Stimulated activated CD8-positive, alpha-beta memory T cell treated with anti-CD3 and anti-CD28 coated beads, Interleukin-15, amount 100 ng/mL, for 48 hours (primary cell): ENCODE measurements at places on chromosomes 5 and 9.

GRCh38 chr9:95189251-95190098, 128.0 kb downstream of the FANCC start:
- DNase-seq: no peak

DNA sequence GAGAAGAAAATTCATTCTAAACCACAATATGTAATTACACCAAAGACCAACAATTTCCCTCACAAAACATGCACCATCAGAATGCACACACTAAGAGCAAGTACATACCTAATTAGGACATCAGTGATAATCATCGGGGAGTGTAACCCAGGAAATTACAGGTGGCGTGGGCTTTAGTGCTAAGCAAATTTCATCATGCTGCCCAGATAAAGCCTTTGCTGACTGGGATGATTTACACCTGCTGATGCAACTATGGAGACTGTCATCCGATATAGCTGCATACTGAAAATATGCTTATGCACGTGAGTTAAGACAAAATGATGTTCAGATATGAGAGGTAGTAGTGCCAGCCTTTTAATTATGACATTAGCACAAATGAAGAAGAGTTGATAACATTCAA, 123.2 kb downstream of the DCP2 start:
- DNase-seq: no peak

- DNase-seq: no peak
Measured at GRCh38 chr5:54440456-54440893, 15.0 kb upstream of the HSPB3 start.

DNA sequence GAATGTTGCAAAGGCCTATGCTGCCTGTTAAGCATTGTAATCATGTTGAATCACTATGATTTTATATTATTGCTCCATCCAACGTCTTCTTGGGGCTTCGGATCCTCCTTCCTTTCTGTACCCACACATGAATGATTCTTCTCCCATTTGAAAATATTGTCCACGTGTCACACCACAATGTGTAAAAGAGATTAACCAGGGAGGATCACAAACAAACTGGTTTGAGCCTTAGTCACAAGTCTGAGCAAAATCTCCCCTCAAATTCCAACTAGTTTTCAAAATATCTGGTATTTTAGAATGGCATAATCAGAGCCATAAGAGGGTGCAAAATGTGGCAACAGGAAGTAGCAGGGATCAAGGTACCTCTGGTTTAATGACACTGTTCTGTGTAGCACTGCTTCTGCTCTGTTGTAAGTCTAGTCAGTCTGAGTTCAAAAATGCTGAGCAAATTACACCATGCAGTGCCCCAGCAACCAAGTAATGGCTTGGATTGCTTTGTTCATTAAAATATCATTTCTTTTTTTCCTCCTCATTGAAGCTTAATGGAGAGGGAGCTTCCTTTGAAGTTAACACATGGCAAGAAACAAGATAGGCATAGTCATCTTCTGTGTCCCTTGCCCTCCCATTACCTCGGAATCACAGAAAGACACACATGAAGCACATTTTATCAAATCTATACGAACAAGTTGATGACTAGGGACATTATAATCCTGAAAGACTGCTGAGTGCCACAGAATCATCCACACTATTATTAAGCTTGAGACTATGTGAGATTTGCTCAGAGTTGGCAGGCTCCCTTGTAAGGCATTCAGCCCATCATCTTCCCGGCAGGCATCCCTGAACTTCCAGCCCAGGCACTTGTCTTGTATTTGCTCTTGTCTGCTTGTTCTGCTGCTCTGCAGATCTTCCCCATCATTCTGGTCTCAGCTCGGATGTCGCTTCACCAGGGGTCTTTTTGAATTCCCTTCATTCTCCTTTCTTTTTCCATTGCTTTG, 102.0 kb upstream of the PRLR start:
- no peak for DNase-seq

DNA sequence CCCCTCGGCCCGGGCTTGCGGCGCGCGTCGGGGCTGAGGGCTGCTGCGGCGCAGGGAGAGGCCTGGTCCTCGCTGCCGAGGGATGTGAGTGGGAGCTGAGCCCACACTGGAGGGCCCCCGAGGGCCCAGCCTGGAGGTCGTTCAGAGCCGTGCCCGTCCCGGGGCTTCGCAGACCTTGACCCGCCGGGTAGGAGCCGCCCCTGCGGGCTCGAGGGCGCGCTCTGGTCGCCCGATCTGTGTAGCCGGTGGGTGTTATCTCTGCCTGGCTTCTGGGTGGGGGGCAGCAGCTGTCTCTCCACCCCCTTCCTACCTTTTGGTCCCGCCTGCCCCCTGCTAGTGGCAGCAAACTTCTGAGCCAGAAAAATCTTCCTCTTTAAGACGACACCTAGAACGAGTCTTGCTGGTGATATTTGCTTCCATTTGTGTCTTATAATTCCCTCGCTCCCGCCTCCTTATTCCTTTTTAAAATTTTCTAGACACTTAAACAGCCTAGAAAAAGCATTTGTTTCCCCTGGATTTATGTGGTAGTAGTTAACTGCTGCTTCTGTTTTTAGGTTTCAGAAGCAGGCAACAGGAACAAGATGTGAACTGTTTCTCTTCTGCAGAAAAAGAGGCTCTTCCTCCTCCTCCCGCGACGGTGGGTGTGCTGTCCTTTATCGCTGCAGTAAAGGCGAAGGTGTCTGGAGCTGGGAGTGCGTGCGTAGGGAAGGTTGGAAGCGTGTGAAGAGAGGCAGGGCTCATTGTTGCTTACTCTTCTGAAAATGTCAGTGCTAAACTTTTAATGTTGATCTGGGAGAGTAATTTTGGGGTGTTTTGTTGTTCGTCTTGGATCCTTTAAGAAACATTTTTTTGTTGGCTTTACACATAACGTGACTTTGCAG, 554 bp downstream of the JAK2 start:
- no peak for DNase-seq

- no peak for DNase-seq
Measured at GRCh38 chr5:178224403-178224802, 8.2 kb downstream of the PHYKPL start.

GRCh38 chr9:123063177-123063598, 29.7 kb downstream of the GPR21 start:
- DNase-seq: no peak

DNA sequence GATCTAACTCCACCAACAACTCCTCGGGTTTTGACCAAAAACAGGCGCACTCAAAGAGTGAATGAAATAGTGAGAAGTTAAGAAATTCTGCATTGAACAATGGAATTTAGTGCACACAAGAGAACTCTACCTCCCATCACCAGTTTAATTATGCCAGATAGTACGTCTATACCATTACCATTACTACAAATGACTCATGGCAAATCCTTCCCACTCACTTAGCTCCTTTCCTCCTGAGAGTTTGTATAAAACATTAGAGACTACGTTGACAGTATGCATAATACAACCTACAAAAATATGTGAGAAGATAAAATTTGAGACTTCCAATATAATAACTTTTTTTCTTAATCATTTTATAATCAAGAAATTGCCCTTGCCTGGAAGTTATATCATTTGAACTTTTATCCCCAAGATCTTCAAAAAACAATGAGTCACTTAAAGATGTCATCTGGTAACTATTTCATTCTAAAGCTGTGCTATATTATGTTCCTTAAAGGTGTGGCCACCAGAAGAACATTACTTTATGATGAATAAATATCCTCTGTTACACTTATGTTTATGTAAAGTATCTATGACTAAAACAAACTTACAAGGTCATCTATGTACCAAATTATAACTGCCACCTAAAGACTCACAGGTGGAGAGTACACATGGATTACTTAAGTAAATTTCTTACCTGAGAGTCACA, 297.9 kb upstream of the PTGER4 start:
- DNase-seq: no peak

GRCh38 chr9:75146229-75146628, 57.9 kb downstream of the OSTF1 start:
- DNase-seq: no peak

DNA sequence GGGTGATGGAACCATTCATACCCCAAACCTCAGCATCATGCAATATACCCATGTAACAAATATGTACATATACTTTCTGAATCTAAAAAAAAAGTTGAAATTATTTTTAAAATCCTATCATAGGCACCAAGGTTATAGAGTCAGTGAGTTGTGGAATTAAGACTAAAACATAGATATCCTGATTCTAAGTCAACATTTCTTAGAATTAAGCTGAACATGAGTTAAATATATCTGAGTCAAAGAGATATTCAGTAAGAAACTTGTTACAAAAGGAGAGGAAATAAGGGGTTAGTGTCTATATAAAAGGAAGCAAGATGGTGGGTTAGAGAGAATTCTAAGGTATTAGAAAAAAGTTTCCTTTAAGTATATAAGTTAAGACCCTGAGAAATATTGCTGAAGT, 89.9 kb downstream of the CCDC192 start:
- no peak for DNase-seq

DNA sequence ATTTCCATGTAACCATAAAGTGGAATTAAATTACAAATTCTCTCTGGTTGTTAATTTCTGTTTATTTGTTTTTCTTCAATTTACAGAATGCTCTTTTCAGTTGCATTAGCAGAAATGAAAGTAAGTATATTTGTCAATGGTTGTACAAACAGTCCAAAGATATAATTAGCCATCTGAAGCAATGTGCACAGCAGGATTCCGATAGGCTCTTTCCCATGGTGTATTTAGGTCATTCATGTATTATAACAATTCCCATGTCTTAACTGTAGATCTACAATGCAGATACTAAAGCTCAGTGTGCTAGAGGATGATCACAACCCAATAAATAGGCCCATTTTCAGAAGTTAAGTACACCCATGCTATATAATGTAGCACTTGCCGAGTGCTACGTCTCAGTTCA, 43.8 kb downstream of the RECK start:
- no peak for DNase-seq

- no peak for DNase-seq
Measured at GRCh38 chr5:148864113-148864841, 37.9 kb downstream of the ADRB2 start.

- DNase-seq: no peak
Measured at GRCh38 chr5:159181152-159181551, 28.2 kb downstream of the RNF145 start.

GRCh38 chr5:116520771-116521170, 53.9 kb downstream of the SEMA6A start:
- no peak for DNase-seq

- DNase-seq: no peak
Measured at GRCh38 chr5:123752552-123753179, 240.7 kb downstream of the CSNK1G3 start.

DNA sequence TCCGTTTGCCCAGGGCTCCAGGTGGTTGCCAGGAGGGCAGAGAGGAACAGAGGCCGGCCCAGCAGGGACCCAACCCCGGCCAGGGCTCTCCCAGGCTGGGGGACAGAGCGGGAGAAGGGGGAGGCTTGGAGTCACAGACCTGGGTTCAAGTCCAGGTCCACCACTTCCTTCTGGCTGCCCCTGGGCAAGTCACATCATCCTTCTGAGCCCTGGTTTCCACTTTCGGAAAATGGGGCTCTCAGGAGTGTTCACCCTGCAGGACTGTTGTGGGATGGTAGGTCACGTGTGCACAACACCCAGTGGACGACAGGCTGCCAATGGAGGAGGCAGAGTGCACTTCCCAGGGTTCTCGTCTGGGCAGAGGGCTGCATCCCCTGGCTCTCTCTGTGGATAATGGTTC, 245.4 kb downstream of the PBX3 start:
- DNase-seq: no peak

- DNase-seq: no peak
Measured at GRCh38 chr5:71786337-71787055, 67.4 kb downstream of the CARTPT start.

DNA sequence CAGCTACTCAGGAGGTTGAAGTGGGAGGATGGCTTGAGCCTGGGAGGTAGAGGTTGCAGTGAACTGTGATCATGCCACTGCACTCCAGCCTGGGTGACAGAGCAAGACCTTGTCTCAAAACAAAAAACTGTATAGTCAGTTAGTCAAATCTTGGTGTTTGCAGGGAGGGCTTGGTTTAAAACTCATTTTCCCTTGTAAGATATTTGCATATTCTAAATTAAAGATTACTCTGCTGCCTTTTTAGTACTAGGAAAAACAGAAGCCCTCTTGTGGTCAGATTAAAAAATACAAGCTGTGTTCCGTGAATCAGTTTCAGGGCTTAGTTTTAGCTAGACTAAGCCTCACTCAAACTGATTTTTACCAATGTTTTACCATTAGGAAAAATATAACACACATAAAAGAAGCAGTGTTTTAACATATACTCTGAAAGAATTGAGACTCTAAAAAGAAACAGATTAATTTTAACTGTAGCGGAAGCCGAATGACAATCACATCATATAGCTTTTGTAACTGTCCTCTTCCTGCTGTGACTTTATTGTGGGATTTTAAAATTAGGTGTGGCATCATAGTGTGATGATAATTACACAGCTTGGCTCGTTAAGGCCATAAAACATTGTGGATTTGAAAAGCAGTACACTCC, 84.9 kb upstream of the BASP1 start:
- no peak for DNase-seq

GRCh38 chr9:120846906-120847305, 4.2 kb upstream of the PSMD5 start:
- DNase-seq: no peak
